ENCODE measurements at places on chromosomes 7 and 10.

DNA sequence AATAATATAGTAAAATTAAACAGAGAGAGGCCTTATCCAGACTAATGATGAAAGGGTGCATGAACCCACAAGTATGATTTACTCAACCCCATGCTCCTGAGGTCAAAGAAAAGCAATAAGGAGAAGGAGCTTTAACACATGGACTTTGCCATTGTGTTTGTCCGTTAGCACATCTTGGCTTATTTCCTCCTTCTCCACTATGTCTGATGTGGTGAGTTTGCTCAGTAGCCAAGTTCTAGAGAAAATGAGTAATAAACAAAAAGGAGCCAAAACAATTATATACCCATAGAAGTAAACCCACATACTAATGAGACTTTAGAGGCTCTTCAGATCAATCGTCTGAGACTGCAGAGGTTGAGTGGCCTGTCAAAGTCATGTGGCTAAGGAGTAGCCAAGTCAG, 26.1 kb upstream of the ADD3 start:
- DNase-seq, result no peak

GRCh38 chr10:25028711-25029110, 12.3 kb downstream of the THNSL1 start:
- no peak for DNase-seq

GRCh38 chr7:48875045-48875916, 49.1 kb upstream of the CDC14C start:
- no peak for DNase-seq

DNA sequence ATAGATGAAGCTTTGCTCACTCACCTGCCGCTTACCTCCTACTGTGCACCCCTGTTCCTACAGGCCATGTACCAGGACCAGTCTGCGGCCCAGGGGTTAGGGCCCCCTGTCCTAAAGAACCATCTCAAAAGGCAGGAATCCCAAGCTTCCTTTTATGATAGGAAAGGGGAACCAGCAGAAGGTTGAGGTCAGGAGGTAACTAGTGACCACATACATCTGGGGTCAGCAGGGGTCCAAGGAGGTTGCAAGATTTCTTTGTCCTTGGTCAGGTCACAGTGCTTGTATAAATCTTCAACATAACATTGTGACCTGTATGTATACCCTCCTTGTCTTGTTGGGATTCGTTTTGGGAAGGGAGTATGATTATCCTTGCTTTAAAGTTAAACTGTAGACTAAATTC, 73.8 kb downstream of the OAT start:
- DNase-seq, result no peak

- no peak for DNase-seq
Measured at GRCh38 chr10:32232378-32232777, 114.6 kb downstream of the EPC1 start.

DNA sequence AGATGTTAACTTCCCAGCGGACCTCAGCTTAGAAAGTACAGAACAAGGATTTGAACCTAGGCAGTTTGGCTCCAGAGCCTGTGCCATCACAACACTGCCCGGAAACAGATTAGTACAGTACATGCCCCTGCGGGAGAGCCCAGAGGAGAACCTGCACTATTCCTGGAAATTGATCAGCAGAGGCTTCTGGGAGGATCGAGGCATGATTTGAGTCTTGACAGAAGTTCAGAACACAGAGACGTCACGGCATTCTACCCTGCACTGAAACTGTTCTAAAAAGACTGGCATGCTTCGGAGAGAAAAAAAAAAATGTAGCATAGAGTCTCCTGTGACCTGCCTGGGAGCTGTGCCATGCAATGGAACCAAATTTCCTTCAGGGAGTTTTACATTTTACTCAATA, 9.2 kb upstream of the IL6 start:
- DNase-seq, result no peak

GRCh38 chr10:130740915-130741750, 570.4 kb downstream of the TCERG1L start:
- no peak for DNase-seq

- no peak for DNase-seq
Measured at GRCh38 chr10:102949916-102950315, 31.8 kb downstream of the CNNM2 start.

DNA sequence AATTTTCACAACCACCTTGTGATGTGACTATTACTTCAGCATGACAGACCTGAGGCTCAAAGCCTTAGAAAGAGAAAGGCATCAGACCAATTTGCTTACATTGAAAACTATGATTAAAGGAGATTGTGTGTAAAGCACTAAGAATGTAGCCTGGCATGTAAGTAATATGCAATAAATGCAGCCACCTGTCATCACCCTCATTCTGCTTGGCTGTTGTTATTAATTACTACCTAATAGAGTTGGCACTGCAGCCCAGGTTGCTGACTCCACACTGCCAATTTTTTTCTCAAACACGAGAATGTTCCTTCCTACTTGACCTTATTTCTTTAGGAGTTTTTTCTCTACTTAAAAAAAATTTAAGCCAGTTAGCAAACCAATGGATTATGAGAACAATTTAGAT, 61.2 kb upstream of the NPVF start:
- DNase-seq, result no peak

DNA sequence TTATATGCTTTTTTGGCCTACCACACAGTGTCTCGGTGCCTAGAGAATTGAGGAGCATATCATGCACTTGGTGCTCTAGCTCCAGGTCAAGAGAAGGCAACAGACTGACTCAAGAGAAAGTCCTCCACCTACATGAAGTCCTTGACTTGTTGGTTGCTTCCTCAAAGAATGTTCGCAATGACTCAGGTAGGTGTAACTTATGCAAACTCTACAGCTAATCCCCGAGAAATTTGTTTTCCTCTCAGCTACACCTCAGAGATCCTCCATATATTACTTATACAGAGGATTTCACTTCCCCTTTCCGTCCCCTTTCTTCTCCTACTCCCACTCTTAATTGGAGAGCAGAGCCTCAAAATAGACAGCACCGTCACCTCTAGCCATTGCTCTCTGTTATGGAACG, 1013.1 kb downstream of the KCNMA1 start:
- DNase-seq, result peak; percentile 55

DNA sequence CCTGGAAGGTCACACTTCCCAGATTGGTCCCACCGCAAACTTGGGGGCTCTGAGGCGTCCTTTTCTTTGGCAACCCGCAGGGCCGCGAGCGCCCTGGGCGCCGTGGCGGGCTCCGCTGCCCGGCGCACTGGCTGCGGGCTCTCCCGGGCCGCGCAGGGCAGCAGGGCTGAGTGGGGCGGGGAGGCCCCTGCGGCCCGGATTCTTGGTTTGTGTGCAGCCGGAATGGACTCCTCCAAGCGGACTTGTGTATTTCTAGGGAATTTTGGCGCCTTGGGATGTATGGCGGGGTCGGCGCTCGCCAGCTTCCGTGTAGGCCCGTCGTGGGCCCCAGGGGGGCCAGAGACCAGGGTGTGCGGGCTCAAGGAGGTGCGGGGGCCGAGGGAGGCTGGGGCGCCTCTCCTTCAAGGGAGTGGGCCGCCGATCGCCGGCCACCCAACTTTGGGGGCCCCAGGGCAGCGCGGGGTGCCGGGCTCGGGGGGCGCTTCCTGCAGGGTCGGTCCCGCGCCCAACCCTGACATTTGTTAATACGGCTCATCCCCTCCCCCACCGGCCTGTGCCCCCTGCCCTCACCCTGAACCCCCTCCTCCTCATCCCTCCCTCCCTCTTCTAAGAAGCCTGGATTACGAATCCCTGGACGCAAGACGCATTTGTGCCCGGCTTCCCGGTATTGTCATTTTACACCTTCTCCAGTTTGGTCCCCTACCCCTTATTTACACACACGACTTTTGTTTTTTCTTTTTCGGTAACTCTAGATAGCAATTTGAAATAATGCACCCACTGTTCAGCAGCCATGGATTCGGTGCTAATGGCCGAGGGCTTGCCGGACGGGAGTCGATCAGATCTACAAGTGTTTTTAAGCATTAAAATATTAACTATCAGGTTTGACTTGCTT, 2.5 kb downstream of the TCF7L2 start:
- DNase-seq, result no peak

GRCh38 chr7:30894866-30895605, 16.6 kb upstream of the AQP1 start:
- no peak for DNase-seq

DNA sequence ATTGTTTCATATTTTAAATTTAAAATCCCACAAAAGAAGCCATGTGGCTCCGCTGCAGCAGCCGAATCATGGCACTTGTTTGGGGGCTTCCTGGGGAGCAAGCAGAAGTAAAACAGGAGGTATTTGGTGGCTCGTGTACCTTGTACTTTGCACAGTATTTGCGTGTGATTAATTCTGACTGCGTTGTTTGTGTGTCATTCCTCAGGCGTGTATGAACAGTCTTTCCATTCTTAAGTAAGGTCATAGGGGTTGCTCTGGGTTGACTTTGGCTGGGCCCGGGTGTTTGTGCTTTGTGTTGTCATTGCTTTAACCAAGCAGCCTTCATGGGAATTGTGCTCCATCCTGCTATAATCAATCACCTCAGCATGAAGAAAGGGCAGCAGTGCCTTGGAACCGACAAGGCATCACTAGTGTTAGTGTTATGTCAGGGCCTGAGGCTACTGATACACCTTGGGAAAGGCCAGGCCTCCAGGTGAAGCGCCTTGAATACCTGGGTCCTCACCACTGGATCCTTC, 182.4 kb downstream of the ARHGAP21 start:
- no peak for DNase-seq

DNA sequence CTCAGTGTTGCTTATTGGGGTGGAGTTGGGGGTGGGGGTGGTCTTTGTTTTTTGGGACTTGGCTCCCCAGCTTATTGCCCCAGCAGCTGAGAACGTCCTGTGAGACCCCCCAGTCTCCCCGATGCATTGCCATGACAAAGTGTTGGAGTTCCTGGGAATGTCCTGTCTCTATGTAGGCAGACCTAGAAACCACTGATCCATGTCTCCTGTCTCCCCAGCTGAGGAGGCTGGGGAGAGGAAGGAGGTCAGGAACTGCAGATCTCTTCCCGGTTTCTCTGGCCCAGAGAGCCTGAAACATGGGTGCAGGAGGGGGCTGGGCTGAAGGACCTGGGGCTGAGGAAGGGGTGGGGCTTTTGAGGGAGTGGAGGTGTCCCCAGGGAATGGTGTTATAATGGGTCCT, 80.2 kb upstream of the GTF2IRD1 start:
- no peak for DNase-seq

GRCh38 chr7:80493121-80493849, 18.6 kb downstream of the GNAT3 start:
- DNase-seq, result no peak

GRCh38 chr10:94097656-94098055, 103.9 kb downstream of the PLCE1 start:
- DNase-seq, result no peak

DNA sequence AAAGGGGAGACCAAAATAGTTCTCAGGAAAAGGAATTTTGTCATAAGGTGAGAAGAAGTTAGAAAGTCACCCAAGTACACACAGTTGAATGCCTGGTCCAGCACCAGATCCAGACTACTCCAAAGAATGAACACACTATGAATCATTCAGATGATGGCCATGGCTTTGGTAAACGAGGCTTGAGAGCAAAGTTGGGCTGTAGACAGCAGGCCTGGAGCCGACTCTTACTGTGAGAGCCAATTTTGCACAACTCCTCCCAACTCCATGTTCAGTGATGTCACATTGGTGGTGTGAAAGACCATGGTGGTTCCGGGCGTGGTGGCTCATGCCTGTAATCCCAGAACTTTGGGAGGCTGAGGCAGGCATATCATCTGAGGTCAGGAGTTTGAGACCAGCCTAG, 131.6 kb downstream of the PKD1L1 start:
- no peak for DNase-seq

DNA sequence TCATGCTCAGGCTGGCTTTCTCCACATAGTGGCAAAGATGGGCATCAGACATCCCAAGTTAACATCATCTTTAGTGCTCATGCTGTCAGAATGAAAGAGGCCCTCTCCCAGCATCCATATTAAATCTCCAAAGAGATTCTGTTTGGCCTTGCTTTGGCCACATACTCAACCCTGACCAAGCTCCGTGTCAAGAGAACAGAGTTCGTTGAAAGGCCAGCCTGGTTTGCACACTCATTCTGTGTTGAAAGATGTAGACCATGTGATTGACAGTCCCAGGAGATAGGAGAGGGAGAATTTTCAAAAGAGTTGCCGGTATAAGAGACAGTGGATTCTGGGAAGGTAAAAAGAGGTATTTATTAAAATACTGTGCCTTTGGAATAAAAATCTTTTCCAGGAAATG, 19.7 kb downstream of the MET start:
- DNase-seq, result no peak

DNA sequence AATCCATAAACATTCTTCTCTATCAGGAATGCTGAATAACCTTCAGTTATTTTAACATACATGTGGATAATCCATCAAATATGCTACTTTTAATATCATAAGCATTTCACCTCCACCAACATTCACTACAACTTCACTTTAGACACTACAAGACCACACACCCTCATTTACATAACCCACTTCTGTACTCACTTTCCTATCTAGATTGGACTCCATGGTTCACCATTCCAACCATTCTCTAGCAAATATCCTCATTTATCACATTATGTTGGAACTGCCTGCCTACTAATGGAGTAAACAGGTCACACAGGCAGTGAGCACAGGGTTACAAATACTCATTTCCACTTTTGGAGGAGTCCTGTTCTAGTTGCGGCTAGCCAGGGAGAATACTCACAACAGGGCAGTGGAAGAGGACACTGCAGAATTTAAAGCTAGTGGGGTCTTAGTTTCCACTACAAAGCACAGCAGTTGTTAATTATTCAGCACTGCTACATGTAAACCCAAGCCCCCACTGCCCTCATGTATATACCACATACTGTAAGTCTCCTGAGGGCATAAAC, 18.4 kb downstream of the SNX13 start:
- no peak for DNase-seq

- no peak for DNase-seq
Measured at GRCh38 chr10:96453856-96454583, 59.7 kb downstream of the TLL2 start.

GRCh38 chr10:132205650-132206376, 19.1 kb downstream of the DPYSL4 start:
- DNase-seq, result no peak

GRCh38 chr7:6648815-6649104, 11.6 kb downstream of the ZNF316 start:
- DNase-seq, result no peak

GRCh38 chr10:130986846-130987245, 324.7 kb downstream of the TCERG1L start:
- no peak for DNase-seq
